M059J (cell line): ENCODE measurements at places on chromosomes 1 and 21. TPM values are rescaled to one million over a fixed set of nuclear protein-coding genes. Genes with fewer than 3 reads are reported as not detected.
A peak's percentile ranks its signal among the peaks of the same experiment; 100 is the strongest.

CELA3B gene
- total RNA-seq, result not detected in 2 replicates

DNA sequence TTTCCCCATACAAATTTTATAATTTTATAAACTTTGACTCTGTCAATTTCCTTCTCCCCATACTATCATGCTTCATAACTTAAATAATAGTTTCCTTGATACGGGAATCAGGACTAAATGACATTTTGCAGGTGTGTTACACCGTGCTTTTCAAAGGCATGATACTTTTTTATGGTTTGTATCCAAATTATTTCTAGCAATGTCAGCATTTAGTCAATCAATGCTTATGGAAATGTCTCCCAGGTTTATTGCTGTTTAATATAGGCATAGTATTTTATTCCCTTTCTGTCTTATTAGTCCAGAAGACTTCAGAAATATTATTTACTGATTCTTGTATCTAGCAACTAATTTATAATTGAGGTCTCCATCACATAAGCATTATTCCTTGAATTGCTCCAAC is 23.4 kb downstream of the DRAM2 start:
- no peak for DNase-seq

GRCh38 chr1:7460807-7461206 is 310.3 kb upstream of the VAMP3 start:
- DNase-seq, result no peak

DNA sequence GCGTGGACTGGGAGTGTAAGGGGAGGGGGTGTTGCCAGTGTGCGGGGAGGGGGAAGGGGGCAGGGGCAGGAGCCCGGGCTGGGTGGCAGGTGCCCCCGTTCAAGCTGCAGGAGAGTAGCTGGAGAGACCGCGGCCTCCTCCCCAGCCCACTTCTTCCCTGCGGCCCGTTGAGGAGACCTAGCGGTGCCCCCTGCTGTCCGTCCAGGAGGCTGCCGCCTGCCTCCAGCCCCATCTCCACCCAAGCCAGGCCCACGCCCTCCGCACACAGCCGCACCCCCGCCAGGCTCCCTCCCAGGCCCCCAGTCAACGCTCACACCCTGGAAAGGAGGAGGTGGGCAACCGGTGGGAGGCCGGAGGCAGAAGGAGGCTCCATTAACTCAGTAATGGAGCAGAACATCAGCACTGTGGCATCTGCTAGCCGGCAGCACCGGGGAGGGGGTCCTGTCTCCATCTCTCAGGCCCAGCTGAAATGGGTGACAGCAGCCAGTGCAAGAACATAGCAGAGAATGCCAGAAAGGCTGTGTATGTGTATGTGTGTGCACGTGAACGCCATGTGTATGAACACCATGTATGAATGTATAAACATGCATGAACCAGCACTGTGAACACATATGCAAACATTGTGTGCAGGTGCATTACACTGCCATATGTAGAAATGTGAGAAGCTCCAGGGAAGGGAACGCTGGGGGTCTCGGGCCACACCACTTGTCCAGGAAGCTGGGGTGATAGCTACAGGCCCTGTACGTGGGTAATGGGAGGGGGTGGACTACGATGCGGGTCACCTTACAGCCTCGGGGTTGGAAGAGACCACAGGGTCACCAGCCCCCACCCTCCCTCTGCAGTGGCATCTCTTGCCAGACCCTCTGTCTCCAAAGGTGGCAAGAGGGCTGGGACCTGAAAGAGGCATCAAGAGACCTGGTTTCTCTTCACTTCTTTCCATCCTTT is 84.6 kb downstream of the SYT2 start:
- DNase-seq, result peak; percentile 66
